ENCODE measurements at places on chromosomes 7 and 10. TPM values are rescaled to one million over a fixed set of nuclear protein-coding genes. Genes with fewer than 3 reads are reported as not detected.

- no peak for DNase-seq
These were observed 11.4 kb downstream of the NPVF start for GRCh38 chr7:25216837-25217236.

DNA sequence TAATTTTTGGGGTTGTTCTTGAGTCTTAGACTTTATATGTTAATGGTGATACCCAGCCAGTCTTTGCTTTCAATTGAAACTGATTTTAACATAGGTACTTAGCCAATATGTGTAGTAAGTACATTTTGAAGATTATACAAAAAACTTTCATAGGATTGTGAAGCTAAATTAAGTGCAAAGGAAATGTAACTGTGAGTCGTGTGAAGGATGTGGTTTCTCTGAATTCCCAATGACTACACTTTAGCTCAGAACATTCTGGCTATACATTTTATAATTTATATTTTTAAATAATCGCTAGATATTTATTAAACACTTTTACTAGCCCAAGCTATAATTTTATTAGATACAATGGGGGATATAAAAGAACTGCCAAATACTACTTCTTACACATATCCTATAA lies 359.3 kb downstream of the PCLO start:
- DNase-seq: no peak

The AQP1 gene
- not detected for total RNA-seq

DNA sequence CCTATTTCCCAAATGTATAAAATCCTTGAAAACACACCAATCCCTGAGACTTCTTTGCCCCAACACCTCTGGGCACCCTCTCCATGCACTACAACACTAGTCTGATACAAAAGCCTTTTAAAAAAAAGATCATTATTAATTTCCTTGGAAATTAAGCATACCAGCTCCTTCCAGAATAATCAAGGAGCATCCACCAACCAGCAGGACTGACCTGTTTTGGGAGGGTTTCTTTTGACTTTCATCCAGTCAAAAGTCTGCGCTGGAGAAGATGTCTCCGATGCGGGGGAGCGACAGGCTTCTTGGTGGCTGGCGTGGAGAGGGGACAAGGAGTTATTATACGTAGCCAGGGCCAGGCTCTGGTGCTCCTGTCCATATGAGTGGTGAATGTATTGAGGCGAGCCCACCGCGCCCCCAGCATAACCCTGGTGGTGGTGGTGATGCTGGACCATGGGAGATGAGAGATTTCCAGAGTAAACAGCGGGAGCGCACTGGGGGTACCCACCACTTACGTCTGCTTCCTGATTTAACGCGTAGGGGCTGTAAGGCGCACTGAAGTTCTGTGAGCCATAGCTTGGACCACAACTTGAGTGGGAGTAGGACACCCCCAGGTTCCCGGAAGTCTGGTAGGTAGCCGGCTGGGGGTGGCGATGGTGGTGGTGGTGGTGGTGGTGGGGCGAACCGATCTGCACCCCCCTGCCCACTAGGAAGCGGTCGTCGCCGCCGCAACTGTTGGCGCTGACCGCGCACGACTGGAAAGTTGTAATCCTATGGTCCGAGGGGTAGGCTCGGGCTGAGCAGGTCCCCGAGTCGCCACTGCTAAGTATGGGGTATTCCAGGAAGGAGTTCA lies 527 bp downstream of the HOXA1 start:
- no peak for DNase-seq

GRCh38 chr10:48542471-48543181 lies 62.2 kb downstream of the ARHGAP22 start:
- DNase-seq: no peak

- no peak for DNase-seq
These were observed 237.0 kb downstream of the EBF3 start for GRCh38 chr10:129727071-129727470.

The PIK3CG gene
- total RNA-seq: not detected

DNA sequence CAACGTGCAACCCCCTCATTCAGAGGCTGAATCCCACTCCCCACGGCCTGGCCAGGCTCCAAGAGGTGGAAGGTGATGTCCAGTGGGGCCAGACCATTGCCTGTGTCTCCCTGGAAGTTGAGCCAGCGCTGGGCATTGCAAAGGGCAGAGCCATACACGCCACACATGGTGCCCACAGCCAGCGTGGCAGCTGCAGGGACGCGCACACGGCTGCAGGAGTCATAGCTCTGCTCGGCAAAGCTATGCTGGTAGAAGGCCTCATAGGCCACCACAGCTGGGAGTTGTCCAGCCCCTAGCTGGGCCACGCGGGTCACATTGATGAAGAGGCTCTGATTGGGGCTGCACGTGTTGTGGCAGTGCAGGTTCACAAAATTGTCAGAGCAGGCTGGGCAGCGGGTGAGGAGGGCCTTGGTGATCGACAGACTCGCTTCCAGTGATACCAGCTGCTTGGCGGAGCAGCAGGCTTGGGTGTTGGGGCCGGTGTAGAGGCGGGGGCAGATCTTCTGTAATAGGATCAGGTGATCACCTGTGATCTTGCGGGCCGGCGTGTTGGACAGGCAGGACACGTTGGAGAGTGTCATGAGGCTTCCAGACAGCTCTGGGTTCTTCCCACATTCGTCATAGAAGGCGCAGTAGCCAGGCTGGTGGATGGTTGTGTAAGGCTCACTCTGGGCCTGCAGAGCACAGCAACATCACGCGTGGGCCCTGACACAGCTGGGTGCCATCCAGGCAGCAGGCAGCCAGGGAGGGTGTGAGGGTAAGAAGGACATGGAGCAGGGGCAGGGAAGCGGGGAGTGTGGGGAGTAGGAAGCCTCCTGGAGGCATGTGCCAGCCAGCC lies 1.2 kb downstream of the NPC1L1 start:
- no peak for DNase-seq

The CPEB3 gene
- 0.53 TPM for total RNA-seq

- DNase-seq: no peak
These were observed 1.7 kb upstream of the CFAP43 start for GRCh38 chr10:104233817-104234216.

- DNase-seq: no peak
These were observed 552 bp downstream of the SLC25A16 start for GRCh38 chr10:68526634-68527307.

DNA sequence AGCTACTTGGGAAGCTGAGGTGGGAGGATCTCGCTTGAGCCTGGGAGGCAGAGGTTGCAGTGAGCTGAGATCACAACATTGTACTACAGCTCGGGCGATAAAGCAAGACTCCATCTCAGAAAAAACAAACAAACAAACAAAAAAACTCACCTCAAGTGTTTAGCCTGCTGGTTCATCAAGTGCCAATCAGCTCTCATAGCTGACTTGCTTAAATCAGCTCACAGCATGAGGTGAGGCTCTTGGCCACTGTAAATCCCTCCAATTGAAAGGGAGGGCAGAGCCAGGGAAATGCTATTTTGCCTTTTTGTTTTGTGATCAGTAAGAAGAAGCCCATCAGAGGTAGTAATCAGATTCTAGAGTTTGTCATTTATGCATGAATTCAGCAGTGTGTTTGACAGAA lies 112.3 kb downstream of the RAB11FIP2 start:
- no peak for DNase-seq

DNA sequence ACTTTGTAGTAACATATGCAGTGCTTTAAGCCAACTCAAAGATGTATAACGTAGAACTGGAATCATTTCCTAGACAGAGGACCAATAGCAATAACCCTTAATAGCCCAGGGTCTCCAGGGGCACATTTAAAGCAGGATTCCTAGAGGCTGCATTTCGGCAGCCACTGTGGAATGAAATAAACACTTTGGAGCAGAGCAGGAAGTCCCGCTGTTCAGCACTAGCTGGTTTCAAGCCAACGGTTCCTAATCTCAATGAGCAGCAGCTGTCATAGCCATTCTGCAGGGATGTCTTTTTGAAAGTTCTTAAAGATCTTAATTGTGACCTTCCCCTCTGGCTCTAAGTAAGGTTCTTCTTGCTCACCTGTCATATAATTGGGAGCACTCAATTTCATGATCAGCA lies 18.4 kb upstream of the MACROH2A2 start:
- DNase-seq: no peak

The KCTD7 gene
- total RNA-seq: 18.5 TPM

- DNase-seq: peak; percentile 66
These were observed 186.2 kb downstream of the BICC1 start for GRCh38 chr10:58698777-58699356.

GRCh38 chr10:51244309-51244708 lies 170.0 kb downstream of the PRKG1 start:
- DNase-seq: no peak

- no peak for DNase-seq
These were observed 521.3 kb upstream of the LRRN3 start for GRCh38 chr7:110569486-110570205.

DNA sequence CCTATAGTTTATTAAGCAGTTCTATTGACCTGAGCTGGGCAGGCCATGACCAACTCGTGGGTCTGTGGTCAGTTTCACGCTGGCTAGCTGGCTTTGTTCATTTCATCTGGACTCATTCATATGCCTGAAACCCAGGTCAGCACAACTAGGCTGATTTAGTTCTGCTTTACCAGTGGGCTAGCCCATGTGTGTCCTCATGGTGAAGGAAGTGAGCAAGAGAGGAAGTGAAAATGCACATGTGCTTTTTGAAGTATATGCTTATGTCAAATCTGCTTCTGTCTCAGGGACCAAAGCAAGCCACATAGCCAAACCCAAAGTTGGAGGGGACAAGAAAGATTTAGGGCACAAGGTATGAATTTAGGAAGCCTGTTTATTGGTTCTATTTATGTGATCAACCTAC lies 154.5 kb downstream of the RNF133 start:
- DNase-seq: no peak

DNA sequence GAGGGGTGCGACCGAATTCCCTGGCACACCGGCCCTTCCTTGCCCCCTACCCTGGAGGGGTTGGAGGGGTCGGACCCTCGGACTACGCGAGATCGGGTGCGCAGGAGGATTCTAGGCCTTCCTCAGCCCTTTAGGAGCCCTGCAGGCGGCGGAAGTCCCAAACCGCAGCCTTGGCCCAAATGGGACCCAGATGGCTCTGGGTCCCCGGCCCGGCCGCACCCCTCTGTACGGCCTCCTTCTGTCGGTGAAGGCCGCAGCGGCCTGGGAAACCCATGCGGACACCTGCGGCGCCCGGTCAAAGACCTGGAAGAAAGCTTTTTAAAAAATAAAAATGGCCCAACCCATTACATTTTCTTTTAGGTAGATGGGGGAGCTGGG lies 2.4 kb upstream of the VAX1 start:
- no peak for DNase-seq

GRCh38 chr7:3896169-3896765 lies 595.2 kb downstream of the SDK1 start:
- DNase-seq: no peak

The IRF5 gene
- total RNA-seq: 2.4 TPM

The NUTM2E gene
- not detected for total RNA-seq

DNA sequence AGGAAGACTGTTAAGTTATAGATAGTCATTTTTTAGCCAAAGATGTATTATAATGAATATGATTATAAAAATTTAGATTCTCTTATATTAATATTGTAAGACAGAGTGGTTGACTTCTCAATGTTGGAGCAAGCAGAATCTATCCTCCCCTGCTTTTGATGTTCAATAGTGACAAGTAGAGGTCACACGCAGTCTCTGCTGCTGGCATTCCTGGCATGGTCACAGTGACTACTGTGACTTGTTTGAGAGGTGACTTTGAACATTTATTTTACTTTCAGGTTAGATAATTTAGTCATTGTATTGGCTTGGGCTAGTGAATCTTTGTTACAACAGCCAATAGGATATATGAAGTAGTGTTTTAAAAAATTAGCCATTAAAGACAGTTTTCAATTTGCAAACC lies 13.7 kb upstream of the CD36 start:
- DNase-seq: no peak

DNA sequence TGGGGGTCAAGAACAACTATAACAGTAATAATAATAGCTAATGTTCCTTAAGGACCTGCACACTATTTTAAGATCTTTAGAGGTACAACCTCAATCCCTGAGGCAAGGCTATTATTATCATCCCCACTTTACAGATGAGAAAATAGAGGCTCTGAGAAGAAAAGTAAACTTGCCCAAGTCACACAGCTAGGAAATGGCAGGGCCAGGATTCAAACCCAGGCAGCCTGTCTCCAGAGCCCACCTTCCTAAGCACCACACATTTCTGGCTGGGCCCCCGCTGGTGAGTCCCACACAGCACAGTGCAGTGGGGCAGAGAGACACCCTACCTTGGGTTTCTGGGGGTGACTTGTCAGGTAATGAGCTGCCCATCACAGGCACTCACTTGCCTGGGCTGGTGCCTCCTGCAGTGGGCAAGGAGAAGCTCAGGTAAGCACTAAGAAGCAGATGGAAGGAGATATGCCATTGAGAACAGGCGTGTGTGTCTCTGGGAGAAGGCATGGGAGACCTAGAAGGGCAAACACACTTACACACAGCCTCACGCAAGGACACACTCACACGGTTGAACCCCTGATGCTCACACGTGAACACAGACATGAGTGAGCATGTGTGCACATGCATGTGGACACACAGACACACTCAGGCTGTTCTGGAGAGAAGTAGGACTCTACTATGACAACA lies 104.4 kb upstream of the ZMIZ1 start:
- DNase-seq: no peak

The TDRD1 gene
- not detected for total RNA-seq

DNA sequence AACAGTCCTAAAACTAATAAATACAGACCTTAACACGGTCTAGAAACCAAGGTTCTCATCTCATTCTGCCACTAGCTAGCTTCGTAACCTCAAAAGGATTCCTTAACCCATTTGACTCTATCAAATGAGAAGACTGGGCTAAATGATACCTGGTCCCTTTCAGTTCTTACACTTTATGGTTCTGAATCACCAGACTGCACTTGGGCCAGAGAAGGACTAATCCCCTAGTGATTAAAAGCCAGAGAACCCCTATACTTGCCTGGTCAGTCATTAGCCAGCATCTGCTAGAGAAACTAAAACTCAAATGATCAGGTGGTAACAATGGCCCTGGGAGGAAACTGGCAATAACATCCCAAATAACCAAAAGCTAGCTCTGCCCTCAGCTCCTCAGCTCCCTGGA lies 16.8 kb downstream of the TMEM243 start:
- DNase-seq: no peak

The CCDC3 gene
- total RNA-seq: 3.3 TPM

DNA sequence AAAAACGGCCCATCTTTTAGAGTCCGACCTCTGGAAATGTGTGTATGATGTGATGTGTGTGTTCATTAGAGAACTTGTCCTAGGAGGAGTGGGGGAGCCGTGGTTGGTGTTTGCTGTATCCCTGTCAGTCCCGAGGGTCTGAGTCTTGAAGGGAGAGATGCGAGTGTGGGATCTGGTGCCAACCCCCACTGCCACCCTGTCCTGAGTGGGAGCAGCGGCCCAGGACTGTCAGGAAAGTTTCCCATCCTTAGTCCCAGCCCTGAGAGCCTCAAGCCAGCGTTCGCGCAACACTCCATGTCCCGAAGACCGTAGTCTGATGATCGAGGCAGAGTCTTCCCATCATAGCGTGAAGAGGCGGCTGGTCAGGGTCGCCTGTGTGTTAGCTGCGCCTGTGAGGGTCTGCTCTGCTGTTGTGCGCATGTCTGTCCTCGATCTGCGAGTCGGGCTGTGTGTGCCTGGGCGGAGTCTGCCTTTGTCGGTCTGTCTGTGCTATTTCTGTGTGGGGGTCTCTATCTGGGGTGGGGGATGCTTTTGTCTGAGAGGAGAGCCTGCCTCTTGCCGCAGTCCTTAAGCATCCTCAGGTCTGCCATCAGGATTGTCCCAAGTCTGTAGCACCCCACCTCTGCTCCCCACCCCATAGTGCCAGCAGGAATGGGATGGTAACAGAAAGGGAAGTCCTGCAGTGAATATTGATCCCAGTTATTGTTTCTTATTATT lies 514 bp upstream of the CHAT start:
- peak; percentile 2 for DNase-seq

- no peak for DNase-seq
These were observed 140.2 kb downstream of the KCND2 start for GRCh38 chr7:120413164-120413563.

The CLIP2 gene
- 6.3 TPM for total RNA-seq

- DNase-seq: no peak
These were observed 17.2 kb upstream of the FAM170B start for GRCh38 chr10:49151025-49151445.

The TET1 gene
- 0.82 TPM for total RNA-seq

Data from MG63 (cell line).